Osteoblast (primary cell): ENCODE measurements at places on chromosomes 3 and 15. TPM values are rescaled to one million over a fixed set of nuclear protein-coding genes. Genes with fewer than 3 reads are reported as not detected.

- peak; percentile 61 for DNase-seq
- no peak overlapping the region for H3K4me3 ChIP-seq
- no peaks in the 10 kb centered on the region for H3K36me3 ChIP-seq
- H3K27me3 ChIP-seq = peaks cover 67% of the 10 kb centered on the region
- H3K27ac ChIP-seq = no peak overlapping the region
- no peaks in the 10 kb centered on the region for H3K4me1 ChIP-seq
Measured at GRCh38 chr3:129004639-129005295, 3.7 kb downstream of the EFCC1 start.

GRCh38 chr15:92035961-92036360 lies 182.5 kb downstream of the SLCO3A1 start:
- DNase-seq = no peak
- H3K4me1 ChIP-seq = no peaks in the 10 kb centered on the region
- no peak overlapping the region for H3K4me3 ChIP-seq
- H3K36me3 ChIP-seq = no peaks in the 10 kb centered on the region
- no peak overlapping the region for H3K27ac ChIP-seq
- no peaks in the 10 kb centered on the region for H3K27me3 ChIP-seq

DNA sequence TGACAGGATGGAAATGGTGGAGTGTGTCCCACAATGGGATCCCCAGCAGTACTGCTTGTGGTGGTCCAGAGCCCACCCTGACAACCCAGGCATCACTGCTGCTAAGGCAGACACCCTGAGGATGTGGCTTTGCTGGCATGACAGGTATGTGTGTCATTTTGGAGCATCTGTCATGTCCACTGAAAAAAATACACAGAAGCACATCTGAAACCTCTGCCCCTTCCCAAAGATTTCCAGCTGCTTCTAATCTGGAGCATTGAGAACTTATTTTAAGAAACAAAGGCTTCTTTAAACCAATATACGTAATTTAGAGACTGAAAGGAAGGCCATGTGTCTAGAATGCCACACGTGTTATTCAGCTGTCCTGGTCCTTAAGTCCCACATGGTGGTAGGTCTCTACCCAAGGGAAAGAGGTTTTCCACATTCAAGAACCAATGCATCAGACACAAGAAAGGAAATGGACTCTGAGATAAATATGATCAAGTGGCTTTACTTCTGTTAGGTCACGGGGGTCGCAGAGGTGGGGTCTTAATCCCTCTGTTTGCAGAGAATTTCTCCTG lies 88.3 kb downstream of the PDZRN3 start:
- no peaks in the 10 kb centered on the region for H3K27me3 ChIP-seq
- no peak overlapping the region for H3K27ac ChIP-seq
- peaks cover 16% of the 10 kb centered on the region for H3K4me1 ChIP-seq
- DNase-seq = no peak
- no peaks in the 10 kb centered on the region for H3K36me3 ChIP-seq

GRCh38 chr3:102207151-102207571 lies 227.7 kb upstream of the ZPLD1 start:
- peak overlapping the region; percentile 12 for H3K4me3 ChIP-seq
- H3K4me1 ChIP-seq = peaks cover 19% of the 10 kb centered on the region
- H3K27me3 ChIP-seq = no peaks in the 10 kb centered on the region
- no peaks in the 10 kb centered on the region for H3K36me3 ChIP-seq
- DNase-seq = no peak

GRCh38 chr3:106566277-106566676 lies 697.5 kb upstream of the CBLB start:
- H3K36me3 ChIP-seq = no peaks in the 10 kb centered on the region
- no peak overlapping the region for H3K4me3 ChIP-seq
- H3K4me1 ChIP-seq = peaks cover 11% of the 10 kb centered on the region
- DNase-seq = no peak

- no peaks in the 10 kb centered on the region for H3K4me1 ChIP-seq
- H3K27me3 ChIP-seq = no peaks in the 10 kb centered on the region
- H3K4me3 ChIP-seq = no peak overlapping the region
- no peak overlapping the region for H3K27ac ChIP-seq
- peak; percentile 1 for DNase-seq
- H3K36me3 ChIP-seq = no peaks in the 10 kb centered on the region
Measured at GRCh38 chr3:94234177-94234788, 171.4 kb downstream of the NSUN3 start.

GRCh38 chr3:42608581-42608980 lies 8.1 kb downstream of the NKTR start:
- DNase-seq = no peak
- no peak overlapping the region for H3K4me3 ChIP-seq
- H3K27ac ChIP-seq = no peak overlapping the region
- H3K36me3 ChIP-seq = peaks cover 12% of the 10 kb centered on the region
- H3K27me3 ChIP-seq = no peaks in the 10 kb centered on the region
- no peaks in the 10 kb centered on the region for H3K4me1 ChIP-seq

DNA sequence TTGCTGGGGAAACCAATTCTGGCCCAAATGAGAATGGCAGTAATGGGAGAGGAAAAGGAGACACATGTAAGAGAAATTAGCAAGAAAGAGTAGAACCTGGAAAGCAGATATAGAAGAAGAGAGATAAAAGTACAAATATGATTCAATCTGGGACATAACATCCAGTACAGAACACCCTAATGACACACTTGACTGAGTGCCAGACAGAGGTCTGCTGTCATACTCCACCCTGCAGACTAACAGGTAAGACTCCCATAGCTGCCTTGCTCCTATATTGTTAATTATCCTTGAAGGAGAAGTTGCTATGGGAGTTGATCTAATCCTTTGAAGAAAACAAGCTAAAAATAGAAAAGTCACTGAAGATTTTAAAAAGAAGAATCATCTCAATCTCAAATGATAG lies 21.1 kb downstream of the CCPG1 start:
- peaks cover 11% of the 10 kb centered on the region for H3K36me3 ChIP-seq
- no peak overlapping the region for H3K27ac ChIP-seq
- H3K4me1 ChIP-seq = peaks cover 6% of the 10 kb centered on the region
- no peaks in the 10 kb centered on the region for H3K27me3 ChIP-seq
- H3K4me3 ChIP-seq = no peak overlapping the region

GP9 gene
- not detected in 2 replicates for total RNA-seq

DNA sequence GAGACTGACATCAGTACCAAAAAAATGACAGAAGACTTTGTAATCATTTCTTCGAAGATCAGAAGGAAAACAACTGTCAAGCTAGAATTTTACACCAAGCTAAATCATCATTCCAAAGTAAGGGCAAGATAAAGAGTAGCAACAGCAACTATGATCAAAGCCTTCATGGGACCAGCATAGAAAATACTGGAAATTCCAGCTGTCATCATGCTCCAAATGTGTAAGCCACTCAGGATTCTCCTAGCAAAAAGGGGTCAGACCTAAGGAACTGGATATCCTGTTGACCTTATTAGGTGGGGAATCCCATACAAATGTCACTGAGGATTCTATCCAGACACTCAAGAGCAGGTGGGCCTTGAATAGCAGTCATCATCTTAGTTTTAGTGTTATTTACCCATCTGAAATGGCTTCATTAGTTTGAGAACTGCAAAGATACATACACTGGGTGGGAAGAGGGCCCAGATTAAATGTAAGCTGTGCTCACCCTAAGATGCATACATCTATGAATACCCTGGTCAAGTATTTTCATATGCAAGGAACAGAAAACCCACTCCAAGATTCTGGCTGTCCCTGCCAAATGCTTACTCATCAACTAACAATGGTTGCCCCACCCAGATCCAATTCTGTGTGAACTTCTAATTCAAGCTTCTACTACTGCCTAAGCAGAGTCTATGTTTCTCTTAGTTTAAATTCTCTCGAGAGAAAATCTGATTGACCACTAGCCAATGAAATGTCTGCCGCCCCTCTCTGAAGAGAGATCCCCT lies 33.5 kb downstream of the CLDN18 start:
- no peak overlapping the region for H3K4me3 ChIP-seq
- peak; percentile 72 for DNase-seq
- H3K4me1 ChIP-seq = peaks cover 28% of the 10 kb centered on the region

DNA sequence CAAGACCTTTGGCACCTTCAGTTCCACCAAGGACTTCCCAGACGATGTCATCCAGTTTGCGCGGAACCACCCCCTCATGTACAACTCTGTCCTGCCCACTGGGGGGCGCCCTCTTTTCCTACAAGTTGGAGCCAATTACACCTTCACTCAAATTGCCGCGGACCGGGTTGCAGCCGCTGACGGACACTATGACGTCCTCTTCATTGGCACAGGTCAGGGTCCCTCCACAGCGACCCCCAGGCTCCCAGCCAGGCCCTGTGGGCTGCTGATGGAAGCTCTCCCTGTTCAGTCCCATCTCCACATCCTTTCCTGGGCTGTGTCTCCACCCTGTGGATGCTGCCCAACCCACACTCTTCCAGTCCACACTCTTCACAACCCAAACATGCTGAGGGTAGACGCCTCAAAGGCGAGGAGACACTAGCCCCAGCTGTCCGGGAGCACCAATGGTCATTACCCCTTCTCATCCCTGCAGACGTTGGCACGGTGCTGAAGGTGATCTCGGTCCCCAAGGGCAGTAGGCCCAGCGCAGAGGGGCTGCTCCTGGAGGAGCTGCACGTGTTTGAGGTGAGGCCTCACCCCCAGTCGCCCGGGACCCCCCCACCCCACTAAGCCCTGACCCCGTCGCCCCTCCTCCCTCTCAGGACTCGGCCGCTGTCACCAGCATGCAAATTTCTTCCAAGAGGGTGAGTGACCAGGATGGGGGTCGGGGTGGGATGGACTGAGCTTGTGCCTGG lies 4.3 kb upstream of the LSMEM2 start:
- no peak overlapping the region for H3K4me3 ChIP-seq
- no peaks in the 10 kb centered on the region for H3K36me3 ChIP-seq
- no peaks in the 10 kb centered on the region for H3K27me3 ChIP-seq
- no peak overlapping the region for H3K27ac ChIP-seq
- peaks cover 13% of the 10 kb centered on the region for H3K4me1 ChIP-seq

KBTBD13 gene
- not detected in 2 replicates for total RNA-seq

DNA sequence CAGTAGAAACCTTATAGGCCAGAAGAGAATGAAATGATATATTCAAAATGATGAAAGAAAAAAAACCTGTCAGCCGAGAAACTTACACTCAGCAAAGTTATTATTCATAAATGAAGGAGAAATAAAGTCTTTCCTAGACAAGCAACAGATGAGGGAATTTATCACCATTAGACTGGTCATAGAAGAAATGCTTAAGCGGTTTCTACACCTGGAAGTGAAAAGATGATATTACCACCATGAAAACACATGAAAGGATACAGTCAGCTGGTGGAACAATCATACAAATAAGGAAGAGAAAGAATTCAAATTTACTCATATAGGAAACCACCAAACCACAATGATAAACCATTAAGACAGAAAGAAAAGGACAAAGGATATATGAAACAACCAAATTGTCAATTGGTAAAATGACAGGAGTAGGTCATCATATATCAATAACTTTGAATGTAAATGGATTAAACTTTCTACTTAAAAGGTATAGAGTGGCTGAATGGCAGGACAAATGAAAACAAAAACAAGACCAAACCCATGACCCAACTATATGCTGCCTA lies 29.9 kb upstream of the PRR23C start:
- no peaks in the 10 kb centered on the region for H3K4me1 ChIP-seq
- H3K36me3 ChIP-seq = no peaks in the 10 kb centered on the region
- no peak overlapping the region for H3K27ac ChIP-seq

DNA sequence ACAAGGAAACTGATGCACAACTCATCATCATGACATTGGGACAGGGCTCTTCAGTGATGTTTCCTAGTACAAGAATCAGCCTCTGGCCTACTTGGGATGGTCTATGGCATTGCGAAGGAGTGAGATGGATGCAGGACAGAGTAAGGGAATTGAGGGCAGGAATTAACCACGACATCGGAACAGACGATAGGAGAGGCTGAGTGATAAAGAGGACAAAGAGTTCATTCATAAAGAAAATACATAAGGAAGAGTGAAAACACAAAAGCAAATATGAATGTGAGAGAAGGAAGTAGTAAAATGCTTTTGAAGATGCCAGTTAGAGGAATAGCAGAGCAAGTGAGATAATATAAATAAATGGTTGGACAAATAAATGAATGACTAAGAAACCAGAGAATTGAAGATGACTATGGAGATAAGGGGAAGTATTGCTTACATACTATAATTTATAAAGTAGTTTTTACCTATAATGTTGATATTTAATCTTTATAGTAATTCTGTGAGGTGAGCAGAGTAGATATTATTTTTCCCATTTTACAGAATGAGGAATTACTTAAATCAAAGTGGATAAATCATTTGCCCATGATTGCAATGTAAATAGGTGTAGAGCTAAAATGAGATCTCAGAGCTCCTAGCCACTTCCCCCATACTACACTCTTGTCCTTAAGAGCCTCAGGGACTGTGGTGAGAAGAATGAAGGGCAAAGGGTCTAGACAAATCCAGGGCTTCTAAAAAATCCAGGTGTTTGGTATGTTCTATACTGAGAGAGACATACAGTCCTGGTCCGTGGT lies 203.3 kb downstream of the DTWD1 start:
- no peaks in the 10 kb centered on the region for H3K36me3 ChIP-seq
- H3K4me1 ChIP-seq = no peaks in the 10 kb centered on the region
- no peak overlapping the region for H3K4me3 ChIP-seq
- DNase-seq = peak; percentile 10

DNA sequence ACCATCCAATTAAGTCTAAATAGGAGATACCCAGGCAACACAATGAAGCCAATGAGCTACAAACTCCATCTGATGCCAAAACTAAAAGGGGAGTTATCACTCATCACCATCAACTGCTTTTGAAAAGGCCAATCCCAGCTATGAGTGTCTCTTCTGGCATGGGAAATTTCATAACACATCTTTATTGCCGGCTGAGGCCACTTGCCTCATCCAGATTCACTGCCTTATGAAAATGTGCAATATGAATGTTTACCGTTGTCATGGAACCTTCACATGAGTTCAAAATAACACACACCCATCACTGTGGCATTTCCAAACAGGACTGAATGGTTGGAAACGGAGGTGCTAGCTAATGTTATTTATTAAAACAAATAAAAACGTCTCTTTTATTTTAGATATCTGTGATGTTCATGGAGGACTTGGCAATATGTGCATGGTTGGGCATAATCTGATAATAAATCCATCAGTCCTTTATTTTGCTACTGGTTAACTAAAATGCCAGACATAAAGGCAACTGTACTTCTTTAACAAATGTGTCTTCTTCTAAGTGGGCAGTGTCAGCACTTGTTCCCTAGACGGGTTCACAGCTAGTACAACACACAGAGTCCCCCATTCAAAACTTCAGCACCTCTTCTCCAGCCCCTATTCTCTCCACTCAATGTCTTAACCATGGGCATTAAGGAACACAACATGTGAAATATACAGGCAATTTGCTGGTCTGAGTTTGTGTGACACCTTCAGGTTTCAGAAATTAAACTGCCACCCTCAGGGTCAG lies 143.9 kb downstream of the MAGI1 start:
- peaks cover 28% of the 10 kb centered on the region for H3K4me1 ChIP-seq
- peak; percentile 91 for DNase-seq
- H3K4me3 ChIP-seq = no peak overlapping the region
- peak overlapping the region; percentile 81 for H3K27ac ChIP-seq
- H3K27me3 ChIP-seq = no peaks in the 10 kb centered on the region

GOLGA8H gene
- under 0.01 TPM in 1 of 2 replicates, not detected in the other for total RNA-seq
